Left ventricle myocardium superior (tissue), 1 donor: ENCODE measurements at places on chromosomes 12 and 14. TPM values are rescaled to one million over a fixed set of nuclear protein-coding genes. Genes with fewer than 3 reads are reported as not detected.

ERP27 gene
- total RNA-seq, result 0.25 TPM

STRAP gene
- 128 TPM for total RNA-seq

TAS2R42 gene
- total RNA-seq, result not detected

PIANP gene
- total RNA-seq, result 0.25 TPM

AQP6 gene
- not detected for total RNA-seq

KIF21A gene
- 55.3 TPM for total RNA-seq

SSPN gene
- total RNA-seq, result 56.4 TPM

PAX9 gene
- not detected for total RNA-seq

OR6C2 gene
- not detected for total RNA-seq

ASPG gene
- 28.2 TPM for total RNA-seq

GPR132 gene
- 1.3 TPM for total RNA-seq

TAS2R13 gene
- 0.30 TPM for total RNA-seq

MYL6 gene
- total RNA-seq, result 546 TPM

LUM gene
- 52.0 TPM for total RNA-seq

TAS2R20 gene
- 0.42 TPM for total RNA-seq

RDH16 gene
- 0.12 TPM for total RNA-seq

RNASE4 gene
- total RNA-seq, result 8.1 TPM

GUCY2C gene
- not detected for total RNA-seq

G2E3 gene
- 7.7 TPM for total RNA-seq

PIK3C2G gene
- not detected for total RNA-seq

ADAM21 gene
- 0.32 TPM for total RNA-seq

KRT83 gene
- total RNA-seq, result not detected

KRT79 gene
- not detected for total RNA-seq

FOXA1 gene
- total RNA-seq, result not detected

AMHR2 gene
- not detected for total RNA-seq

BICDL1 gene
- total RNA-seq, result 4.7 TPM

NINJ2 gene
- 5.3 TPM for total RNA-seq

RPL6 gene
- 606 TPM for total RNA-seq

HSPA2 gene
- total RNA-seq, result 13.8 TPM

EXOC3L4 gene
- total RNA-seq, result 0.42 TPM

KRT72 gene
- total RNA-seq, result not detected

PMEL gene
- 0.57 TPM for total RNA-seq
